Activated naive CD4-positive, alpha-beta T cell (primary cell): ENCODE measurements at places on chromosomes 7 and 10.

- no peak for DNase-seq
Observed at GRCh38 chr10:73529089-73529832, 33.4 kb upstream of the PPP3CB start.

DNA sequence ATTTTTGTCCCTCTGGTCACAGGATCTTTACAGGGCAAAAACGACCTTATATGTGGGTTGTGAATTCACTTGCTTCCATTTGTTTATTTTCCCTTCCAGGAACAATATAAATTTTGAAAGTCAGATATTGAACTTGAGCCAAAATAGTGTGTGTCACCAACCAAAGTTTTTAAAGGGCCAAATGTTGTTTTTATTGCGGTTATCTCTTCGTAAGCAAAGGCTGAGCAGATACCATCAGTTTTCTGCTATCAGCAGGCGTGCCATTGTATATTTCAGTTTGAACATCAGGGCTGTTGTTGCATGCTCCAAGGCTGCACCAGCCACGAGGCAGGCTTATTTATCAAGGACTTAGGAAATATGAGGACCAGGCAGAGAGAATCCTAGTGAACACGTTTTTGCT lies 160.3 kb downstream of the PAXIP1 start:
- DNase-seq, result no peak

GRCh38 chr10:128883231-128884032 lies 583.6 kb upstream of the MGMT start:
- no peak for DNase-seq

- DNase-seq, result no peak
Observed at GRCh38 chr10:30184397-30185033, 125.1 kb upstream of the JCAD start.

GRCh38 chr10:86285136-86285790 lies 81.3 kb downstream of the GRID1 start:
- no peak for DNase-seq

GRCh38 chr7:51251290-51251689 lies 65.3 kb downstream of the COBL start:
- no peak for DNase-seq

DNA sequence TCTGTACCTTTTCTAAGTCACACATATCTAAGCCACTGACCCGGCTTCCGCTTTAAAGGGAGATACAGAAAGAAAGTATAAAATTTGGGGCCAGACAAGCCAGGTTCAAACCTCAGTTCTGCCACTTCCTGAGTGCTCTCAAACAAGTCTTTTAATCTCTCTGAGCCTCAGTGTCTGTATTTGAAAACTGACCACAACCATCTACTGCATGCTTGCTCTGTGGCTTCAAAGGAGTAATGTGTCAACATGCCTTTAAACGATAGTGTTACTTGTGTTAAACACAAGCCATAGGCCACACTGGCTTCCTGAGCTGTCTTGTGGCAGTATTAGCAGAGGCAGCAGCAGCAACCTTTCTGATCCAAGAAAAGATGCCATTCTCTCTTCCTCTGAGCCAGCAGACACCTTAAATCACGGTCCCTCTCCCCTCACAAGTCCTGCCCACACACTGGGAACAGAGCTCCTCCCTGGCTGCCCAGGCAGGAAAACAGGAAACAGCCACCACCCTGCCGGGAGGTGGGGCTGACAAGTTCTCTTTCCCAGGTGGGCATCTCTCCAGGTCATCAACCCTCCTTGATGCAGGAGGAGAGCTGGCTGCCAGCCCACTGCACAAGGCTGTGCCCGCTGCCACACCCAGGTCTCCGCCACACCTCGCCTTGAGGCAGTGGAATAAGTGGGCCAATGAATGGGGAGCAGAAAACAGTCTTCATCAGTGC lies 10.7 kb downstream of the HIP1 start:
- DNase-seq, result no peak

DNA sequence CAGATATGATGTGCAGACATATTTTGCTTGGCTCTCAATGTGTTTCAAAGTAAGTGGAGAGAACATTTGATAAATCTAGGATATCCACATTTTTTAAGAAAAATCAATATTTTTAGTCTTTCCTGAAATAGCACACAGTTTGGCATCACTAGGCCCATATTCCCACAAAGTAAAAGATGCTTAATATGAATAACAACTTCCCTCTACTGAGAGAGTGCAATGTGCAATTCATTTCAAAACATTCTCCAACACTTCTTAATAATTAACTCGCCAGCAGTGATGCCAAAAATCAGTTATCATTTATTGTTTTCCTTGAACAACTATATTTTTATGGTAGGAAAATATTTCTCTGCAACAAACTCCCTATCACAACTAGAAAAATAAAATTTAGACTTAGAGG lies 800.2 kb upstream of the MBL2 start:
- no peak for DNase-seq

DNA sequence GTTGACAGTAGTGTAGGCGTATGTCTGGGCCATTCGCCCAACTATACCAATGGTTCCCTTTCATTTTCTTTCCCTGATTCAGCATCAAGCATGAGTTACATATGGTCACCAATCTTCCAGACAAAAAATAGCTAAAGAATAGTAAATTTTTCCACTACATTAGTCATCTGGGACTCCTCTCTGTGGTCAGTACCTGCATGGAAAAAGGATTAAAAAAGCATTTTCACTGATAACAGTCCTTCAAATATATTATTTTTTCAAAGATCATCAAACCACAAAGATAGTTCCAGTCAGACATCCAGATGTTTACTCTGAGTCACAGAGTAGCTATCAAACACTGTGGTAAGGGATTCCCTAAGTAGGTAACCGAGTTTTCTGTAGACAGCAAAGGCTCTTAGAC lies 302.6 kb upstream of the SEMA3D start:
- no peak for DNase-seq

DNA sequence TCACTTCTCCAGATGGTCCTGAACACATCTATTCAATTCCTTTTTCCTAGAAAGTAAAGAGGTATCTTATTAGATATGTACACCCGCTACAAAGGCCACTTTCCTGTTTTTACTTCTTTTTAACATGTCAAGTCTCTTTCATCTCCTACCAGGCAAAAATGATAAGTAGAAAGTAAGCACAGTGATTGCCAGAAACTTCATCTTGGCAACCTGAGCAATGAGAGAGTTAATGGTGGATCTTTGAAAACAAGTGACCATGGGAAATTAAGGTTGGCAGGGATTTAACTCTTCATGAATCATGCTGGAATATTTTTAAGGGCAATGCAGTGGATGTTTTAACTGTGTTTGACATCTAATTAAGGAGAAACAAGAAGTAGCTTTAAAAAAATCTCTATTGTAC lies 2.7 kb downstream of the SEMA3A start:
- DNase-seq, result no peak

- no peak for DNase-seq
Observed at GRCh38 chr10:124002391-124003069, 90.9 kb downstream of the CHST15 start.

DNA sequence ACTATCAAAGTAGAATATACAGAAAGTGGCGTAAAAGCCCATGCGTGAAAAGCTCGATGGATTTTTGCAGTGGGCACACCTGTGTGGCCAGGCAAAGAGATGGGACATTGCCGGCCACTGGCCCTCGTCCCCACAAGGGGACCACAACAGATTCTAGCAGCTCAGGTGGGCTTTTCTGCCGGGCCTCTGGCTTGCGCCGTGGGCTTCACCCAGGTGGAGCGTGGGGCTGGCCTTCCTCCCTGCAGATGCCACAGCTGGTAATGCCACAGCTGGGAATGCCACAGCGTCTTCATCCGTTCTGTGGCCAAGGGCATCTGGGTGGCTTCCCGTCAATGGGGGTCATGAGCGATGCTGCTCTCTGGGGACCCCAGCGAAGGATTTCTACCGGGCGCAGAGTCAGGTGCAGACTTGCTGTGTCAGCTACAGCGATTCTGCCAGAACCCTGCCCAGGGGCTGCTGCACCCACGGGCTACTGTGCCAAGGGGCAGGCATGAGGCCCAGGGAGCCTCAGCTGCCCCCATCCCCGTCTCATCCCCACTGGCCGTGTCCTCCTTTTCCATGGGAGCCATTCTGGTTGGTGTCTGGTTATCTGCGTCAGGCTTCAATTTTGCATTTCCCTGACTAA lies 52.5 kb upstream of the NKX6-2 start:
- DNase-seq, result no peak

- no peak for DNase-seq
Observed at GRCh38 chr7:4959306-4959705, 319 bp upstream of the MMD2 start.

DNA sequence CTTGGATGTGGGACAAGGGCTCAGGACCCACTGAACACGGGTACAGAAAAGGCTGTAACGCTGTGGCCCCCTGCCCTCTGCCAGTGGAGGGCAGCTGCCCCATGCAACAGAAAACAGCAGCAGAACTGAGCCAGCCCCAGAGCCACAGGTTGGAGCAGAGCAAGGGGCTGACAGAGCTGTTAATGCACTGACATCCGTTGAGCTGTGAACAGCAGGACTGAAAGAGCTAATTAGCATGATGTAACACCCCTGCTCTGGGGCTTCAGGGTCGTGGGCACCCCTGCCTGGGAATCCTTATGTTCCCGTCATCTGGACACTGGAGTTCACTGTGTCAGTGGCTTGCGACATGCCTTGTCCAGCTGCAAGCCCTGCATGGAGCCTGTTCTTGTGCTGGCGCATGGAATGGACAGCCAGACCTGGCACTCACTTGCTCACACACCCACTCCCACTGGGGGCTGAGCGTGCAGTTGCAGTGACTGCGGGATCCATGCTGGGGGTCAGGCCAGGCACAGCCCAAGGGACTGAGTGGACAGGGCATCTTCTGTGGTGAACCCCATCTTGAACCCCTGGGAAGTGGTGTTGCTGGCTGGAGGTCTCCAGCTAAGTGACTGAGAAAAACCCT lies 293.7 kb downstream of the DNAJB9 start:
- DNase-seq, result no peak

DNA sequence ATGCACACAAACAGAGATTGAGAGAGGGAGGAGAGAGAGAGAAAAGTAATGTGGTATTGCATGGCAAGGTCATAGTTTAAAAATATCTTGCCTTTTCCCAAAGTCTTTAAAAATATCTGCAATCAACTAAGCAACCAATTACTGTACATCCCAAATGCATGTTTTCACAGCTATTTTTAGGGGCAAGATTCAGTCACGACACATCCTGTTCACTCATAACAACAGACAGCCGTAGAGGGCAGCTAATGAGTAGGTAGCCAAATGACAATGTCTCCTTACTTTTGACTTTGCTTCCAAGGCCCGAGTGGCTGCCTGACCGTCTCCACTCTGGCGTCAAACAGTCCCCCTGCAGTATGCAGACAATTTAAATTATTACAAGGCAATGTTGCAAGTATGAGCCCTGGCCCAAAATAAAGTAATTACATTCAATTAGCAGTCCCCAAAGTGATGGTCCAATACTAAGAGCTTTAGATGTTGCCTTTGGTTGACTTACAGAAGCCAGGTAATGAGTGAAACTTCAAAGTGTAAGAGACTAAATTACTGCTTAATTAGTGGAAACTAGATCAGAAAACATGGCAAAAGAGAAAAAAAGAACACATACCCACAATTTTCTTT lies 162.9 kb downstream of the MBL2 start:
- DNase-seq, result no peak
